ENCODE measurements at places on chromosomes 6 and 20.

- DNase-seq = peak; percentile 79
Observed at GRCh38 chr6:18306977-18307376, 42.6 kb upstream of the DEK start.

DNA sequence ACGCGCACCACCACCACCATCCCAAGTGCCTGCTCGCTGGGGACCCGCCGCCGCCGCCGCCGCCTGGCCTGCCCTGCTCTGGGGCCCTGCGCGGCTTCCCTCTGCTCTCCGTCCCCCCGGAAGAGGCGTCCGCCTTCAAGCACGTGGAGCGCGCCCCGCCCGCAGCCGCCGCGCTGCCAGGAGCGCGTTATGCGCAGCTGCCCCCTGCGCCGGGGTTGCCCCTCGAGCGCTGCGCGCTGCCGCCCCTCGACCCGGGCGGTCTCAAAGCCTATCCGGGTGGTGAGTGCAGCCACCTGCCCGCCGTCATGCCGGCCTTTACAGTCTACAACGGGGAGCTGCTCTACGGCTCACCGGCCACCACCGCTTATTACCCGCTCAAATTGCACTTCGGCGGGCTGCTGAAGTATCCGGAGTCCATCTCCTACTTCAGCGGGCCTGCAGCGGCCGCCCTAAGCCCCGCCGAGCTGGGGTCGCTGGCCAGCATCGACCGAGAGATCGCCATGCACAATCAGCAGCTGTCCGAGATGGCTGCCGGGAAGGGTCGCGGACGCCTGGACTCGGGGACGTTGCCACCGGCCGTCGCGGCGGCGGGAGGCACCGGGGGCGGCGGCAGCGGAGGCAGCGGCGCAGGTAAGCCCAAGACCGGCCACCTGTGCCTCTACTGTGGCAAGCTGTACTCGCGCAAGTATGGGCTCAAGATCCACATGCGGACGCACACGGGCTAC lies 7.2 kb downstream of the PRDM13 start:
- no peak for DNase-seq

GRCh38 chr20:8232332-8232731 lies 100.3 kb downstream of the PLCB1 start:
- DNase-seq = no peak

- peak; percentile 74 for DNase-seq
Observed at GRCh38 chr20:45095805-45096238, 5.1 kb downstream of the KCNS1 start.

DNA sequence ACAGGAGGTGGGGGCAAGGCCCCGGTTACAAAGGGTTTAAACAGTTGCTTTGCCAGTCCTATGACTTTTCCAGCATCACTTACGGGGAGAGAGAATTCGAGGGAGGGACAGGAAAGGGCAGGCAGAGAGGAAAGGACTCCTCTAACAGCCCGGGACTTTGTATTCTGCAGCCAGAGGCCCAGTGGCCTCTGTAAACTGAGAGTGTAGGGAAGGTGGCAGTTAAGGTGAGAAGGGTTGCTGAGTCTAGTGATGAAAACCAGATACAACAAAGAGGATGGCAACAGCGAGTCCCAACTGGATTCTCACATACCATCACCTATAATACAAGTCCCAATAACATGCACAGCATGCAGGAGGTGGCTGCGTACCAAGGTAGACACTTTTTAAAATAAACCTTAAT lies 13.5 kb downstream of the PLAGL2 start:
- DNase-seq = no peak

- no peak for DNase-seq
Observed at GRCh38 chr20:57198132-57199072, 68.0 kb downstream of the BMP7 start.

GRCh38 chr6:37253486-37254007 lies 4.0 kb upstream of the TBC1D22B start:
- no peak for DNase-seq

- DNase-seq = no peak
Observed at GRCh38 chr6:112634376-112634775, 287.2 kb downstream of the RFPL4B start.

GRCh38 chr20:45860560-45861220 lies 3.3 kb downstream of the ZSWIM3 start:
- DNase-seq = no peak

DNA sequence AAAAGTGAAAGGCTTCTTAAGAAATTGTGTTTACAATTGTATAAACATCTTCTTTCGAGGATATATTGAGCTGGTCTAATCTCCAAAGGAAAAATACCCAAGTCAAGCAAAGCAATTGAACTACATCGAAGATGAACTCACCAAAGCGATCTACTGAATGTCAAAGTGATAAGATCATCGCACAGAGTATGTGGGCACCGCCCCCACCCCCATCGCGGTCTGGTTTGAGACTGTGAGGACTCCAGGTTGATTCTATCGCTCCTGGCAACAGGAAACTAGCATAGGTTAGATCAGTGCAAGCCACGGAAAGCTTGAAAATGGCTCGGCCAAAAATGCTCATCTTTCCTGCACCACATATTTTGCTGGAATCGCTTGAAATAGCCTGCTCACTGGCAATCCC lies 133.2 kb upstream of the RPS6KA2 start:
- no peak for DNase-seq

GRCh38 chr20:24163506-24163905 lies 174.9 kb upstream of the GGTLC1 start:
- no peak for DNase-seq

GRCh38 chr6:32198345-32198696 lies 5.9 kb upstream of the GPSM3 start:
- DNase-seq = no peak

GRCh38 chr6:43095939-43096338 lies 19.8 kb downstream of the PTK7 start:
- no peak for DNase-seq

DNA sequence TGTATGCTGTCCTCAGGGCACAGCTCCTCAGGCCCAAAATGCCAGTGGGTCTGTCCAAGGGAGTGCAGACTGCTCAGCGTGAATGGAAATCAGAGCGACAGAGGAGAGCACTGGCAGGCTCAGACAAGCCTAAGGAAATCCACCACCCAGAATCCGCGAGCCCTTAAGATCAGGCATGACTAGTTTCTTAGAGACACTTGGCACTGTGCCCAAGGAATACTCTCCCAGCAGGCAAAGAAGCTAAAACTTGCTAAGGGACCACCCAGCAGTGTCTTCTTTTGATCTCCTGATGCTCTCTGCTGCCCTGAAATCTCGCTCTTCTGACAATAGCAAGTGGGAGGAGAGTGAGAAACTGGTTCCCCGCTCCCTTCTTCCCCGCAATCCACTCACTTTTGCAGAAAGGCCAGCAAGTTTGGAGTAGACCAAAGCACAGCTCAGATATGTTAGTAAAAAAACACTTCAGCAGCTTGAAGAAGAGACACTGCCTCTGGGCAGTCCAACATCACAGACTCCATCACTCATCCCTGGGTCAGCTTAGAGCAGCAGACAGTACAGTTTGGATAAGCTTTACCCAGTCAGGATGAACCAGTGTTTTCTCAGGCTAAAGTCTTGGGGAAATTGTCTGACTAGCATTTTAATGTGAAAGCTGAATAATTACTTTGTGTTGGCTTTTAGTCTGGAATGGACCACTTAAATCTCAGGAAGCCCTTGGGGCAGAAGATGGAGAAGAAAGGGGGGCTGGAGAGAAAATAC lies 32.4 kb downstream of the TRAF3IP2 start:
- DNase-seq = peak; percentile 40

DNA sequence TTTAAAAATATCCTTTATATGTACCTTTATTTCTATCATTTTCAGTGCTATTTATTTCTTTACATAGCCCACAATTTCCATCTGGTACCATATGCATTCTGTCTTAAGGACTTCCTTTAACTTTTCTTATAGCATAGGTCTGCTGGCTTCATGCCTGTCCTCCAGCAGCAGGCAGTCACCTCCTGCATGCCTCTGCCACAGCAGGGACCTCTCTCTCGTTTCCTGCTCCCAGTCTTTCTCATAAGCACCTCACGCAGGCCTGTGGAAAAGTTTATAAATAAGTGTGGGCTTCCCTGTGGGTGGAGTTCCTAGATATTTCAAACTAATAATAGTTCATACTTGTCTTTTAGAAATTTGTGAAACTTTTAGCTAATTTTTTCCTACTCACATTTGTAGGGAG lies 133.9 kb downstream of the KCNQ5 start:
- no peak for DNase-seq

GRCh38 chr6:32117461-32117860 lies 8.3 kb upstream of the TNXB start:
- DNase-seq = no peak

- DNase-seq = no peak
Observed at GRCh38 chr6:4953440-4953839, 50.4 kb downstream of the RPP40 start.

Data from GM03348 (cell line).